D721Med (cell line): ENCODE measurements at places on chromosomes 7 and 10.

DNA sequence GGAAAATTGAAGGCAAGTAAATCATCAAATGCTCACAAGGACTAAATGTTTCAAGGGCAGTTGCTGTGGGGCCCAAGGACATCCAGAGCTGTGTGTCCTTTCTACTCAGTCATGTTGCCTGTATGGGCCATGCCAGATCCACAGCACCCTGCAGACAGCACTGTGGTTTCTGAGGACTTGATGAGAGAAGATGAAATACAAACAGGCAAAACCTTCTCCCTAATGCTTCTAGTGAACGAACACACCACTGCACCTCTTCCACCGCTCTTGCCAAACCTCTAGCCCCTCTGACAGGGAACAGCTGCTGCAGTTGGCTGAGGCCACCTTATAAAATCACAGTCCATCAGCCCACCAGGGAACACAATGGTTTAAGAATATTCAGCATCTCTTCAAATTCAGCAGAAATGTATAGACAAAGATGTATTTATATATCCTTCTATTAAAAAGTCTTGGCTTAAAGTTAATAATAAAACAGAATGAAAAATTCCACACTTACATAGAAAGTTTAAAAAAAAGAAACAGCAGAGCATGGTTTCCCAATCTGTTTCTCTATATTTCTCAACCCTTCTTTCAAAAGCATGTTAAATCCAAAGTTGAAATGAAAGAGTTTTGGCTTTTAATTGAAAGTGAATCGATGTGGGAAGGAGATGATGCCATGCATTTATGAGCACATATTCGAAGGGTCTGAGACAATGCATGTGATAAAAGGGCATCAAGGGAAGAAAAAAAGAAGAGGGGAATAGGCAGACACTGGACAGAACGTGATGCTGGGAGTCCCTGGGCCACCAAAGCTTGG lies 14.0 kb downstream of the CYP3A7 start:
- no peak for DNase-seq

- DNase-seq, result no peak
Measured at GRCh38 chr10:64076322-64076940, 555.2 kb downstream of the REEP3 start.

DNA sequence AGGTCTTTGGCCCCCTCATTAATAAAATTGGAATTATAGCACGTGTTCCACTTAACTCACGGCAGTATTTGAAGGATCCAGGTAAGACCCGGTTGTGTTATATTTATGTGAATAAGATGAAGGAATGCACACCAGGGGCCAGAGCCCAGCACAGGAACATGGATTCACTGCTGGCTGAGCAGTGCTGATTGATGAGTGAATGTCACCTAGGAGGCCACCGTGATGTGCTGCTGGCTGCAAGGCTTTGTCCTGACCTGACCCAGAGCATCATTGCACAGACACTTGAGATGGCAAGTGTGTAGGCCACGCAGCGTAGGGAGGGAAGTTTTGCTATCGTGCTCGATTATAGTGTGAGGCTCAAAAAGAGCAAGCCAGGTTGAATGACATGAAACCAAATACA lies 350.7 kb upstream of the MGMT start:
- no peak for DNase-seq

GRCh38 chr10:112716924-112717413 lies 233.1 kb upstream of the TCF7L2 start:
- DNase-seq, result no peak

GRCh38 chr7:27916372-27916771 lies 176.4 kb downstream of the TAX1BP1 start:
- DNase-seq, result no peak

GRCh38 chr7:18356191-18356645 lies 139.3 kb upstream of the HDAC9 start:
- no peak for DNase-seq

GRCh38 chr10:69826789-69827554 lies 25.3 kb downstream of the COL13A1 start:
- DNase-seq, result no peak
